ENCODE measurements at places on chromosomes 3 and 15.

DNA sequence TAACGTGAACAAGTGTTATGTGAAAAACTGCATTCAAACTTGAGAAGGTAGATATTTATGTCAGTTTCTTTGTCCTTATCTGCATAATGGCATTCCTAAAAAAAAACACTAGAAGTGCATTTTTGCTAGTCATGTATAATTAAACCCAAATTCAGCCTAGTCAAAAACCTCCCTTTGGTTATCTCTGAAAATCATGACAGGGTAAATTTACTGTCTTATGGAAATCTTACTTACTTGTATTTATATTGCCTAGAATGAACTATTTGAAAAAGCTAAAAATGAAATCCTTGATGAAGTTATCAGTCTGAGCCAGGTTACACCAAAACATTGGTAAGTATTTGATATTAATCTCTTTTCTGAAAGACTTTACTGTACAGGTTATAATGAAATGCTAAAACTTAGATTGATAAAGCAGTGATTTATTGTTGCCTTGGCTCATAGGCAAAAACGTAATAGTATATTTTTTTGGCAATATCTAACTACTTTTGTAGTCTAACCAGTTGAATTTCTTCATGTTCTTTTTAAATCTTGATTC, 55.6 kb downstream of the OPA1 start:
- DNase-seq, result no peak

- DNase-seq, result no peak
Observed at GRCh38 chr15:65395567-65396202, 17.9 kb upstream of the IGDCC3 start.

DNA sequence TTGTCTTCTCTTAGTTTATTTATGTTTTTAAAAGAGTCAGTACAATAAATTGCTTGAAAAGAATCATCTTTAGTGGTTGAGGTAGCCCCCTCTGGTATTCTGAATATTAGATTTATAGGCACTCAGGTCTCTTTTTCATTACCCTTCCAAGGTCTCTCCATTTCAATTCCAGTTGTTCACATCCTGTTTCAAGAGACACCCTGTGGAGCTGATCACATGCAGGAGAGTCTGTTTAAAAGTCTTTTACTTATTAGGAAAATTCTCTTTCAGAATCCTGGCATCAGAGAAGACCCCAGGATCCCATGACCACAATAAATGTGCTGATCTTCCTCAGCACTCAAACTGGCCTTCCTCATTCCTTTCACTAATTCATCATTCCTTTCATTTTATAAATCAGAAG, 195.7 kb downstream of the ZIC4 start:
- no peak for DNase-seq

GRCh38 chr15:49301562-49301961, 121.5 kb upstream of the FGF7 start:
- DNase-seq, result no peak

- DNase-seq, result no peak
Observed at GRCh38 chr15:100454148-100454547, 74.6 kb downstream of the CERS3 start.

DNA sequence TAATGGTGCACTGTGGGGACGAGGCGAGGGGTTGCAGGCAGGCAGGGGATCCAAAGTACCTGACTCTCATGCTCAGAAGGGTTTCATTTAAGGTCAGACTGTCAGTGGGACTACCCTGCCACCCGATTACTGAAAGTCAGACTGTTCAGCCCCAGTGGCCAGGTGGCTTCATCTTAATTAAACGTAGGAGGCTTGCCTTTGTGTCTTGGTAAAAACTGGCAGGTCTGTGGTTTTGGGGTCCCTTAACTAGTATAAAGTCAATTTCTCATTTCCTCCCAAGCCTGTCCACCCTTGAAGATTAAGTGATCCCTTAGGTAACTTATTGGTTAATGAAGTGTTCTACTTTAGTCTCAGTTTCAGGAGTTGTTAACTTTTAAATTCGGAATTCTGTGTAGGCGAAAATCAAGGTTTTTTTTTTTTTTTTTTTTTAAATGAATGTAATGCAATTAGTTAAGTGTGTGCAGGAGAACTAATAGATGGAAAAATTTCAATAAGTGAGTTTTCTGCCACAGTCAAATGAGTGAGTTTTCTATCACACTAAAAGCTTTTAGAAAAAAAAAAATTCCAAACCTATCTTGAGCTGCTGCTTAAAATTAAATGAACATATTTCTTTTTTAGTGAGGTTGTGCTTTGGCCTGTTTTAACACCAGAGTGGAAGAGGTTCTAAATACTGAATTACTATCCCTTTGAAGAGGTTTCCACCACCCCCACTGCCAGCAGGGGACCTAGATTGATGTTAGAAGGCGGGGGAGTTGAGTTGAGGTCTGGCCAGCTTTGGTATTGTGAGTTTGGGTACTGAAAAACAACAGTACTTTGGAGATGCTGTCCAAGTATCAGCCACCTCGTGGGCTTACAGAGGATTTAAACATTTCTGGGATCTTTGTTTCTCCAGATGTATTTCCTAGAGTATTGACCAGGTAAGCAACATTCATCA, 15.2 kb downstream of the ITPR1 start:
- no peak for DNase-seq

DNA sequence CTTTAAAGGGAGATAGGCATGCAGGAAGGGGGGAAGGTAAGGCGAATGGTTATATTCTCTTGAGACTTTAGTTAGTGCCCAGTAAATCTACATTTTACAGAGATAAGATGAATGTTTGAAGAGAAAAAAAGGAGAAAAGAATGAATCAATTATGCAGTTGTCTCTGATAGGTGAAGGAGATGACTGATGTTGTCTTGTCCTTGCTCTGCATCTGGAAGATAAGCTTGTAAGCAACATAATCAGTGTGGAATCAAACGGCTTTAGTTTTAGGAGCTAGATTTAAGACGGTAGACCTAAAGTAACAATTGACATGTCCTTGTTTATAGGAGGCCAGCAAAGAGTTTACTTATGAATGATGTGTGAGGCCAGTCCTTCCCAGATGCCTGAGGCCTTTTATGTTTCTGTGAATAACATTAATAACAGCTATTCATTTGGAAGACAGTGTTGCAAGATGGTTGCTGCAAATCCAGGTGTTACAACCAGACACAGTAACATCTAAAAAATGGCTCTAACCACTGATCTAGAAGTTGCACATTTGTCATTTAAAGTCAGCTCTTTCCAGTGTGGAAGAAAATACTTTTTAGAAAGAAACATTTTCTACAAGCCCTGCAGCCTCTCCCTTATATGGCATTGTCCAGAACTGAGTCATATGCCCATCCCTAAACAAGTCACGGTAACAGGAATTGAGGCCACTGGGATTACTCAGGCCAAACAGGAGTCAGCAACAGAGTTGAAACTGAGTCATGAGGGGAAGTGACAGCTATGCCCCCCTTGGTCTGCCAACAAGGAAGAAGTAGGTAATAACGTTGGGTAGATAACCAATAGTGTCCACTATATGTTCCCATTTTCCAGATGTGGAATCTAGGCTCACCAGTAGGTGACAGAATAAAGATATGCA, 77.5 kb upstream of the FBN1 start:
- DNase-seq, result no peak

- no peak for DNase-seq
Observed at GRCh38 chr3:161372321-161373260, 1.3 kb upstream of the SPTSSB start.

- peak; percentile 50 for DNase-seq
Observed at GRCh38 chr15:39756806-39757522, 25.7 kb downstream of the FSIP1 start.

DNA sequence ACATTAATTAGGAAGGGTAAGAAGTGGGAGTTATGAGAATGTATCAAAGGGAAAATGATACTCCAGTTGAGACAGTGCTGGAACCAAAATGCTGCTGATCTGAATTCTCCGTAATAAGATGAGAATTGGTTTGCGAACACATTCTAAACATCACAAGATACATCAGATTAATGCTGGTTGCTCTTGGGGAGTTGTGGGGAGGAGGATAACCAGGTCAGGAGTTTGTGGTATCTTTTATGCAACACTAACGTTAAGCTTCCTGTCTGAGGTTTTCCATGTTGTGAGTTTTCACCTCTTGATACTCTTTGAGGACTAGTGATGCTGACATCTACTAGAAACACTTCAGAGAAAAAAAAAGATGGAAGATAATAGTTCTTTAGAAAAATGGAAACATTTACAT, 47.2 kb downstream of the PPARG start:
- DNase-seq, result peak; percentile 30

DNA sequence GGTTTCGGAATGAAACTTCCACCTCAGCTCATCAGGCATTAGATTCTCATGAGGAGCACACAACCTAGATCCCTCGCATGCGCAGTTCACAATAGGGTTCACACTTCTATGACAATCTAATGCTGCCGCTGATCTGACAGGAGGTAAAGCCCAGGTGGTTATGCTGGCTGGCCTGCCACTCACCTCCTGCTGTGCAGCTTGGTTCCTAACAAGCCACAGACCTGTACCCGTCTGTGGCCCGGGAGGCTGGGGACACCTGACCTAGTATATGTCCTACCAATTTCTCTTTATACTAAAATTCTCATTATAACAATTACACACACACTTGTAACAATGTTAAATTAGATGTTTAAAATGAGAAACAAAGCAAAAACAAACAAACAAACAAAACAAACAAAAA, 172.2 kb downstream of the SLC9A9 start:
- DNase-seq, result no peak

GRCh38 chr15:76512971-76513370, 176.4 kb downstream of the ISL2 start:
- no peak for DNase-seq

DNA sequence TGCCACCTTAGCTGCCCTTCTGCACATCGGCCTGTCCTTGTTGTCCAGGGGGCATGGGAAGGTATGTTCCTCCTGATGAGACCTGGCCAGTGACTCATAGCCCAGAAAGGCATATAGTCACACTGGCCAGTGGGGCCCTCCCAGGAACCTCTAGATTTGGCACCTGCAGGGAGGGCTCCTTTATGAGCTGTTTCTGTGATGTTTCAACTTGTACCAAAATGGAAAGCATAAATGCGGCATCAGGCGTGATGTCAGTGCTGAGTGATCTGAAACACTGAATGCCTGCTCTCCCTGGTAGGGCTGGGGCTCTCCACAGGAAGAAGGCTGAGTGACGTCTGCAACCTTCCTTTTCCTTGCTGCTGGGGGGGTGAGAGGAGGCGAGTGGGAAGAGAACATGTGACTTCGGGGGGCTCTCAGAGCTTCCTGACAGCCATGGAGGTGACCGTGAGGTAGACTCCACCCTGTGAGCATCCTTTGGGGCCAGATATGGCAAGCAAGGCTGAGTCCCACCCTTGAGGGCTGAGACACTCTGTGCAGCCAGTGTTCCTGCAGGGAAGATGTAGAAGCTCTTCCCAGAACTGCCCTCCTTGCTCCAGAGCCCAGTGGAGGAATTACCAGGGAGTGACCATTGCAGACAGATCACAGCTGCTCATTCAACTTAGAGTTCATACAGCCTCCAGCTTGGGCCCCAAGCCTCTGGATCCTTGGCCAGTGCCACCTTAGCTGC, 37.1 kb upstream of the APEH start:
- no peak for DNase-seq

DNA sequence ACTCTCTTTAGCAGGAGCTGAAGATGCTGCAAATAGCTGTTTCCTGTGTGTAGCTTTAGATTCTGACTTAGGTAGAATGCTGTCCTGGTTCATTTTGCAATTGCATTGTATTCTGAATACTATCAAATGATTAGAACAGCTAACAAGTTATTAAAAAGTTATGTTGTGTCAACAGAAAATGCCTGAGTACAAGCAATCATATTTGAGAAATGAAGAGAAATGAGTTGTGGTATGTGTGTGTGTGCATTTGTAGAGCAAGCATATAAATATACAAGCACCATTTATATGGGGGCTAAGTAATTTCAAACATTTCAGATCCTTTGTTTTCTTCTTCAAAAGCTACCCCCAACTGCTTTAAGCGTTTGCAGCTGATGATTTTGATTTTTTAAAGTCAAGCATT, 7.8 kb downstream of the ZIC1 start:
- no peak for DNase-seq

GRCh38 chr3:78908236-78908635, 859.6 kb downstream of the ROBO1 start:
- DNase-seq, result no peak

GRCh38 chr3:15557511-15557946, 36.0 kb upstream of the COLQ start:
- peak; percentile 83 for DNase-seq

DNA sequence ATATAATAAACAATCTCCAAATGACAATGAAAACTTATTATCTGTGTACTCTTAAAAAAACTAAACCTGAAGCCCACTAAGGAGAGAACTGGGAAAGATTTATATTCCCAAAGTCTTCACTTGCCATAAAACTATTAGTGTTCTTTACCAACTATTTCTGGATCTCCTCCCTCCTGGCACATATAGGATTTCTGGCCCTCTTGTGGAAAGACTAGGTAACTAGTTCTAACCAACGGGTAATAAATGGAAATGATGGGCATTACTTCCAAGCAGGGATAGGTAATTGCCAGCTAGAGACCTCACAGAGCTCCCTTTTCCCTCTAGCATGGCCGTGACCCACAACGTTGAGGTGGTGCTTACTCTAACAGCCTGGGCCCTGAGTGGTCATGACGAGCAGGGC, 110.1 kb downstream of the DNAH12 start:
- no peak for DNase-seq

DNA sequence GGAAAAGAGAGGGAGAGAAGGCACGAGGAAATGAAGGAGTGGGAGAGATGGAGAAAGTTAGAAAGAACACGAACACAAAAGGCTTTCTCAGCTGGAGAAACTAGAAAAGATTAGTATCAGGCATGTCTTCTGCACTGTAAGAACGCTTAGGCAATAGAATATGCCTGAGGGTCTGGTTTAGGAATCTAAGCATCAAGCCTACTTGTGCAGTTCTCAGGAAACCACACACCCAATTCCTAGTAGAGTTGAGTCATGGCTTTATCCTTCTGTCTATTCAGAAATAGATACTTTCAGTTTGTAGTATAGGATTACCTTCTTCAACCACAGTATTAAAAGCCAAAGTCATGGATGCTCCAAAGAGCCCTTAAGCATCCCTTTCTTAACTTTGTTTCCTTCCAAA, 969.4 kb downstream of the NTRK3 start:
- no peak for DNase-seq

DNA sequence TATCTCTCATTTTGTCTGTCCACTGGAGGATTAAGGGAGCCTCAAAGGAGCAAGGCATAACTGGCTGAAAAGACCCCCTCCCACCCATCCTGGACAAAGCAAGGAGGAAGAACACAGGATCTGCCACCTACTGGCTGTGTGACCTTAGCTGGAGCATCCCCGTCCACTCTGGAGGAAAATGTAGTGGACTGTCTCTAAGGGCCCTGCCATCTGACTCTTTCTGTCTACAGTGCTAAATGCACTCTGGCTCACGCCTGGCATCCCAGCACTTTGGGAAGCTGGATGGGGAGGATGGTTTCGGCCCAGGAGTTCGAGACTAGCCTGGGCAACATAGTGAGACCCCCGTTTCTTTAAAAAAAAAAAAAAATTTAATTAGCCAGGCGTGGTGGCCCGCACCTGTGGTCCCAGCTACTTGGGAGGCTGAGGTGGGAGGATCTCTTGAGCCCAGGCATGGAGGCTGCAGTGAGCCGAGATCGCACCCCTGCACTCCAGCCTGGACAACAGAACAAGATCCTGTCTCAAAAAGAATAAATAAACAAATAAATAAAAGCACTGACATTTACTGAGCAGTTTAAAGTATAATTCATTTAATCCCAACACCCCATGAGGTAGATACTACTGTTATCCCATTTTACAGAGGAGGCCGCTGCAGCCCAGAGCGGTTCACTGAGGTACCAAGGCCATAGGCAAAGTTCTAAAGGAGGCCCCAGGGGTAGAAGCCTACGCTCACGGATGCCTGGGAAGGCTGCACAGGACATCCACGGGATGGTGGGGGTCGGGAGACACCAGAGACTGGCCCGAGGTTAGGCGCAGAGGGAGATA, 1.1 kb downstream of the TBC1D2B start:
- DNase-seq, result no peak

Measured in CD4-positive, alpha-beta T cell treated with Interleukin-4 for 4 hours (primary cell).